ENCODE measurements at places on chromosomes 2 and 18.

DNA sequence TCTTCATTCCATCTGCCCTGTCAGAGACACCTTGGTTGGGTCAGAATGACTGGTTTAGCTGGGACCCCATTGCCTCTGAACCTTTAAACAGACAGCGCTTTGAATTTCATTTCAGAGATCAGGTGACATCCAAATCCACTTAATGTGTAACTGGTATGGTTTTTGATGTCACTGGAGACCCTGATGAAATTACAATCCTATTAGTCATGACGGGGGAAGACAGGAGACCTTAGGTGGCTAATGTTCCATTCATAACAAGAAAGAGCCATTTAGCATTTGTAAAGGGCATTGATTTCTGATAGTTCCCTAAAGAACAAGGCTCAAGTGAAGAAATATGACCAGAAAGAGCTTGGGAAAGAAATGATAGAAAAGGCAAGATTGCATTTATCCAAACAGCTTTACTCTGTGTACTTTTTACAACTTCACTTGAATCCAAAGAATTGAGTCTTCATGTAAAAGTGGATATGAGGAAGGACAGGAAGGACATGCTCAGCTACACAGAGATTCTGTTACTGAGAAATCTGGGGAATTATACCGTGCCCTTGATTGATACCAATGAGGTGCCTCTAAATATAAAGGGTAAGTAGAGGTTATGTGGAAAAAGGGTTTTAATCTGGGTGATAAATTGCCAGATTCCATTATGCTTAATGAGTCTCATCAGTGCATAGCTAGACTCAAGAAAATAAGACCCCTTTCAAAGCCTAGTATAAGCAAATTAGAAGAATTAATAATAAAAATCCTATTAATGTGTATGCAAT lies 198.2 kb downstream of the NCKAP5 start:
- no peak for DNase-seq

DNA sequence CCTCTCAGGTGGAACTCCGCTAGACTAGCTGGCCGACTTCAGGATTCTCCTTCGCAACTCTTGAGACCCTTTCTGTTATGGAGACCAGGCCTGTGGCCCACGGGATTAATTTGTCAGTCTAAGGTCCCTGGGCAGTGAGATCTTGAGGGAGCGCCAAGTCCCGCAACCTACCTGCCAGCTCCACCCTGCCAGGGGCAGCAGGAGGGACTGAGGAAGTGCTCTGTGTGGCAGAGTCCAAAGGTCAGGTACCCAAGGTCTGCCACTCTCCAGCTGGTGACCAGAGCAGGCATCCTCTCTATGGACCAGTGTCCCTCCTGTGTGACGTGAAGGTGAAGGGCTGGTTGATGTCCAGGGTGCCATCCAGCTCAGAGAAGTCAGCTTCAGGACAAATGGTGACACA lies 4.3 kb upstream of the SPATA3 start:
- no peak for DNase-seq

- DNase-seq = no peak
Observed at GRCh38 chr2:25274868-25275574, 66.7 kb downstream of the DNMT3A start.

DNA sequence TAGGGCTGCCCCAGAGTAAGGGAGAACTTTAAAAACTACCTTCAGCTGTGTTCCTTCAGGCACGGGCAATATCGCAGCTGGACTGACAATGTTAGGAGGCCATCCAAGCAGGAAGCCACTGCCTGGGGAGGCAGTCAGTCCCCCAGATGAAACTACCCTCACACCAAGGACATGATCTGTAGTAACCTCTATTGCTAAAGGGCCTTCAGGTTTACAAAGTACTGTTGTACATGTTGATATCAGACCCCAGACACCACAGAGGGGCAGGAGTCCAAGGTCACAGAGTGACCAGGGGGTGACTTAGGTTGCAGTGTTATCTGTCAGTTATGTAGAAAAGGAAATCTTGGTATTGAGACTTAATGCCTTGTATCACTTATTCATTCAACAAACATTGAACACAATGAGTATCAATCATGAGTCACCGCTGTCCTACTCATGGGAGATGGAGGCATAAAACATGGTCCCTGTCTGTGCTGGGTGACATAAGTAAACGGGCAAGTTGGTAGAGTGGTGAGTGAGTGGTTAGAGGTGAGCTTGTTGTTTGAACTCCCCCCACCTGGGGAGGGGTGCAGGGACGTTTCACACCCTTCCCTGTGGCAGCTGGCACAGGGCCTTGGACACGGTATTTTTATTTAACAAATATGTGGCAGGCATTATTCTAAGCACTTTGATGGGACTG lies 7.1 kb downstream of the CABLES1 start:
- DNase-seq = no peak

- no peak for DNase-seq
Observed at GRCh38 chr2:157032017-157032416, 225.5 kb upstream of the GALNT5 start.

GRCh38 chr2:99772591-99773331 lies 282.9 kb upstream of the REV1 start:
- no peak for DNase-seq

DNA sequence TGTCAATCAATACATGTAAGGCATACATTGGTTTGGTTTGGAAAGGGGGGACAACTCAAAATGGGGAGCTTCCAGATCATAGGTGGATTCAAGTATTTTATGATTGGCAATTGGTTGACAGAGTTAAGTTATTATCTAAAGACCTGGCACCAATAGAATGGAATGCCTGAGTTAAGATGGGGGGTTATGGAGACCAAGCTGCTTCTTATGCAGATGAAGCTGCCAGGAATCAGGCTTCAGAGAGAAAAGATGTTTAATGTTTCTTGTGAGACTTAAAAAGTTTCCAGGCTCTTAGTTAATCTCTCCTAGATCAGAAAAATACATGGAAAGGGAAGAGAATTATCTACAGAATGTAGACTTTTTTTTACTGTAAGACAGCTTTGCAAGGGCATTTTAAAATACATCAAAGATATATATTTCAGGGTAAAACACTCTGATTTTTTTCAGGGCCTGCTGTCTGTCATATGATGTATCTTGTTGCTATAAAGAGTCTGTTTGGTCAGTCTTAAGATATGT lies 1343.2 kb upstream of the LRRTM1 start:
- DNase-seq = no peak

GRCh38 chr2:134771313-134771801 lies 52.6 kb upstream of the TMEM163 start:
- no peak for DNase-seq

DNA sequence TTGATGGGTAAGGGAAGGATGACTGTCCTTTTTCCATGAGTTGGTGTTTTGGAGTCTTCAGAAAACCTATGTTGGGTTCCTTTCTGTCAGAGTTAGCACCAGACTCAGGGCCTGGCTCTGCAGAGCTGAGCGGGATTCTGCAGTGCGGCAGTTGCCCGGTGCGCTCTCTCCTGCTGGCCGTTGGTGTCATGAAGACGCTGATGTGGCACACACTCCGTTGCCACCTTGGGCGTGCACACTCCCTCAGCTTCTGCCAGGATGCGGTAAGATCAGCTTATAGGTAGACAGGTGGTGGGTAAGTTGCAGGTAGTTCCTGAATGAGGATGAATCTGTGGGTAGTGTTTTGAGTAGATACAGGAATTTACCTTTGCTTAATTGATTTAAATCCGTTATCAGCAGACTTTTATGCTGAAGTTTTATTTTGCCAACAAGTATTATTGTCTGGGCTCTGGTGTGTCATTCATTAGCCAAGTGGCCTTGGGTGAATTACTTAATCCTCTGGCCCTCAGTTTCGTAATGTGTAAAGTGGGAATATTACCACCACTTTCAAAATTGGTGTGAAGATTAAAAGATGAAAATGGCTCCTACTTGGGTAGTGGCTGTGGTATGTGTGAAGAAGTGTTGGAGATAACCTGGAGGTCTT lies 26.8 kb downstream of the DGKD start:
- DNase-seq = no peak

DNA sequence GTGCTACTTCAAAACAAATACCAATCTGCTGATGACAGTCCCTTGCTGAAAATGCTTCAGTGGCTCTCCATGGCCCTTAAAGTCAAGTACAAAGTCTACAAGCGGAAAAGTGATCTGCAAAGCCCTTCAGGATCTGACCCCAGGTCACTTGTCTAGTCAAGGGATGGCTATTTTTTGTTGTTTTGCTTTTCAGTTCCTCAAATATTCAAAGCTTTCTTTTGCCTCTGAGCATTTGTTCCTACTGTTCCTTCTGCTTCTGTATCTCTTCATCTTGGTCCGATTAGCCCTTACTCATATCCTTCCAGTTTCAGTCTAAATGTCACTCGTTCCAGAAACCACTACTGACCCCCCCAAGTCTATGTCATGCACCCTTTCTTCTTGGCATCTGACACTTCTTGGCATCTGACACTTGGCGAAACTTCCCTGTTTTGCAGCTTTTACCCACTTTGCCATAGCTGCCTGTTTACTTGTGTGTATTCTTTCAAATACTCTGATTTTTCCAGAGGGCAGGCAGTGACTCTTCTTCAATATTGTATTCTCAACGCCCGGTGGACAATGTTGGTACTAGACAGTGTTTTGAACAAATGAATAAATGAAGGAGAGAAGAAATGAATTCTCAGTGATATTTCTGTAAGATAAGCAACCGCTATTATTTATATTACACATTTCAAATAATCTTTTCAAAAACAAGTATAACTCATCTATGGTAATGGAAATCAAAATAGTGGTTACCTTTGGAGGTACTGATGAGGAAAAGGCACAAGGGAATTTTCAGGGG lies 175.9 kb upstream of the FN1 start:
- DNase-seq = no peak

GRCh38 chr2:237879058-237879430 lies 19.6 kb downstream of the RAMP1 start:
- no peak for DNase-seq

GRCh38 chr2:204897561-204897960 lies 352.3 kb downstream of the PARD3B start:
- DNase-seq = no peak

DNA sequence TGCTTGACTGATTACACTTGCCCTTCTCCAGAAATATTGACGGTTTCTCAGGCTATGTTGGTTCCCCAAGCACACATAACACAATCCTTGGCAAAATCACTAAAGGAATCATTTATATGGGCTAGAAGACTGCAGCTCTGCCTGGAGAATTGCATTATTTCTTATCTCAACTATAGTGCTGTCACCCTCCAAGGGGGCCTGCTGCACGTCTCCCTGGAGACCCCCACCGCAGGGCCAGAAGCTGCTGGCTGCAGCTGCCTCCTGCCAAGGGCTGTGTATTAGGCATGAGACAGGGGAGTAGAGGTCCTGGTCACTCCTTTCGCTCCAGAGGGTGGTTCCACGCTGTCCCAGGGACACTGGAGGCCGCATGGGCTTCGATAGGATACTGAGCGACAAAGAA lies 76.6 kb downstream of the LRRC30 start:
- DNase-seq = no peak

DNA sequence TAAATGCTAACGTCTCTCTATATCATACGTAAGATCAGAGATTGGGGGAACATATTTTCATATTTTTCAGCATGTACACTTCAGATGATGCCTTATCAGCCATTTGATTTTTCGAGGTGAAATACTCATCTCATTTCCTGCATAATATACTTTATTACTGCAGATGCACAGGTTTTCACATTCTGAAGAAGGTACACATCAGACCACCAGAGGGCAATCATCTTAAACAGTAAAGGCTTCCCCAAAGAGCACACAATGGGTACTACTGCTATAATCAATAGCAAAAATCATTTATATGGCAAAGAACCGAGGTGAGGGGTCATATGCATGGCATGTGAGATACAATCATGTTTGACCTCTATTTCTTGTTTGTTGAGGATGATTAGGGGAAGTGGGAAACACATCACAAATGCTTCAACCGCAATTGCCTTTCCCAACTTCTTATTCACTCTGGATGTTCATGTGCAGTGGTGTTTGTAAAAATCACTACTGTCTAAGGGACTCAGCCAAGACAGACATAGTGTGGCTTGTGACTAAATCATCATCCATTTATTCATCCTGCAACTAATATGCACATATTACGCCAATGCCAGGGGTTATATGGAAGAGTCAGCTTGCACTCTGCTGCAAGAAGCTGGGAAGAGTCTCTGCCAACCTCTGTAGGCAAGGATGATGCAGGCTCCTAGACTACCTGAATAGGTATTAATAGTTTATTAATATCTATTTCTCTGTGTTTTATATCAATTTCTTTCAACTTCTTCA lies 118.7 kb downstream of the EPB41L3 start:
- DNase-seq = no peak

DNA sequence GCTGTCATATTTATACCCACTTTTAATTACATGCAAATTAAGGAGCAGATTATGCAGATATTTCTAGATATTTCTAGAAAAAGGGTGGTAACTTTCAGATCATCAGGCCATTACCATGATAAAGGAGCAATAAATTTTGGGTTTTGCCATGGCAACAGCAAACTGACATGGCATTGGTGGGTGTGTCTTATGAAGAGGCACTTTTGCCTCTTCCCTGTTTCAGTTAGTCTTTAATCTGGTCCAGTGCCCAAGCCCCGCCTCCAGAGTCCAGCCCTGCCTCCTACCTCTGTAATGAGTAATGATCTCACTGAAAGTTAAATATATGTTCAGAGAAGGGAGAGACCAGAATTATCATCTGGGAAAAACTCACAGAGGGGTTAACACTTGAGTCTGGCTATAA lies 124.8 kb downstream of the SCG2 start:
- no peak for DNase-seq

GRCh38 chr2:116820986-116821385 lies 993.5 kb upstream of the DDX18 start:
- no peak for DNase-seq

DNA sequence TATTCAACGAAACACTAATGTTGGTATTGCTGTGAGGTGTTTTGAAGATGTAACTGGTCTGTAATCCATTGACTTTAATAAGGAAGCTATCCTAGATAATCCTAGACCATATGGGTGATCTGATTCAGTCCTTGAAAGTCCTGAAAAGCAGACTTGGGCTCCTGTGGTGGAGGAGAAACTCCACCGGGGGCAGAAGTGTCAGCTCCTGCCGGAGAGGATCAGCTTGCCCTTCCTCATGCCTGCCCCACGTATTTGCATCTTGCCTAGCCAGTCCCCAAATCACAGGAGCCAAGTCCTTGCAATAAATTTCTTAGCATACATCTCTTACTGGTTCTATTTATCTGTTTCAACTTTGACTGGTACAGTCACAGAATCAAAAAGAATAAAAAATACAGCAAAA lies 144.2 kb upstream of the DLGAP1 start:
- DNase-seq = no peak

- no peak for DNase-seq
Observed at GRCh38 chr2:191170301-191170636, 19.5 kb upstream of the STAT4 start.

- no peak for DNase-seq
Observed at GRCh38 chr2:96880891-96881273, 11.0 kb upstream of the SEMA4C start.

GRCh38 chr2:215476424-215476823 lies 40.6 kb upstream of the FN1 start:
- DNase-seq = no peak

All from neural crest cell (in vitro differentiated cells).